ENCODE measurements at places on chromosomes 7 and 10. TPM values are rescaled to one million over a fixed set of nuclear protein-coding genes. Genes with fewer than 3 reads are reported as not detected.

Gene ZNF25
- total RNA-seq: 7.0 TPM

Gene CTAGE4
- total RNA-seq: not detected

Gene EN2
- total RNA-seq: not detected

Gene EGR2
- total RNA-seq: under 0.01 TPM

Gene AKR1C4
- total RNA-seq: not detected

All from subcutaneous preadipocyte (primary cell).